Mesothelial cell of epicardium (in vitro differentiated cells): ENCODE measurements at places on chromosomes 4 and X. TPM values are rescaled to one million over a fixed set of nuclear protein-coding genes. Genes with fewer than 3 reads are reported as not detected.

DNA sequence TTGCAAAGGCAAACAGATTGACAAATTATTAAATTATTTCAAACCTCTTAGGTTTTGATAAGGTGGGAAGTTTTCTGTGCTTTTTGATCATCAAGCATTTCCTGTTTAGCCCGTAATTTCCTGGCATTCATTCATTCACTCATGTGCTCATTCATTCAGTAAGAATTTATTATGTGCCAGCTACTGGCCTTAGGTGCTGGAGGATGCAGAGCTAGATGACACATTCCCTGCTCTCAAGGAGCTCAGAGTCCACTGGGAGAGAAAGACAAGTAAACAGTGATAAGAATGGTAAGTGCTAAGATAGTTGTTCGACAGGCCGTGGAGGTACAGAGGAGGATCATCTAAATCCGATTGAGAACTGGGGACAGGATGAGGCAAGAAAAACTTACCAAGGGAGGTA is 153.0 kb downstream of the DCTD start:
- H3K4me1 ChIP-seq, result peaks cover 9% of the 10 kb centered on the region
- no peak overlapping the region for H3K27ac ChIP-seq
- H3K27me3 ChIP-seq, result no peaks in the 10 kb centered on the region
- no peak for DNase-seq

DNA sequence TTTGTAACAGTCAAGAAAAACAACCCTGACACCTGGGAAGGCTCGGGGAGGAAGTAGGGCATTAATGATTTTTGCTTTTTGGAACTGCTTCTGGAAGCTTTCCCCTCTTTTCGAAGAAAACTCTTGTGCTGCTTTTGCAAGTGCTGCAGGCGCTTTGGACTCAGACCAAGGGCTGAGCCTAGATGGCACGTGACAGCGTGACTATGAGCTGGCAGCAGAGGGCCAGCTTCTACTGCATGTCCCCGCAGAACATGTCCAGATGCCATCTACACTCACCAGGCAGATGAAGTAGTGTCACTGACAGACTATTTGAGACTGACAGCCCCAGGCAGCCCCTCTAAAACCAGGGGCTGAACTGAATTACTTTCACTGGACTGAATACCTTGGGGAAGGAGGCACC is 6.2 kb downstream of the NR0B1 start:
- peaks cover 48% of the 10 kb centered on the region for H3K4me1 ChIP-seq
- H3K27ac ChIP-seq, result no peak overlapping the region
- H3K4me3 ChIP-seq, result no peak overlapping the region
- peaks cover 3% of the 10 kb centered on the region for H3K27me3 ChIP-seq

DNA sequence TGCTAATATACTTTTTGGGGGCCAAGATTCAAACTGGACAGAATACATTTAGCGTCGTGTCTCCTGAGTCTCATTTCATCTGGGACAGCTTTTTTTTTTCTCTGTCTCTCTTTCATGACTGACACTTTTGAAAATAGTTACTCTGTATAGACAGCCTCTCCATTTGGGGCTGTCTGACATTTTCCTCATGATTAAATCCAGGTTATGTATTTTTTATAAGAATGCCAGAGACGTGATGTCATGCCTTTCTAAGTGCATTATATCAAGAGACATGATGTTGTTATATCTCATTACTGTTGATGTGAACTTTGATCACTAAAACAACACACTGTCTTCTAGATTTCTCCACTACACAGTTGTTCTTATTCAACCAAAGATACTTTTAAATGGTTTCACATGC is 199.0 kb downstream of the BANK1 start:
- peaks cover 4% of the 10 kb centered on the region for H3K36me3 ChIP-seq
- no peak overlapping the region for H3K4me3 ChIP-seq
- H3K4me1 ChIP-seq, result peaks cover 44% of the 10 kb centered on the region
- no peak for DNase-seq
- no peak overlapping the region for H3K27ac ChIP-seq

- H3K4me1 ChIP-seq, result peaks cover 16% of the 10 kb centered on the region
- H3K36me3 ChIP-seq, result no peaks in the 10 kb centered on the region
- H3K27ac ChIP-seq, result no peak overlapping the region
- no peaks in the 10 kb centered on the region for H3K27me3 ChIP-seq
- H3K4me3 ChIP-seq, result no peak overlapping the region
Measured at GRCh38 chr4:67198727-67199126, 346.6 kb downstream of the CENPC start.

DNA sequence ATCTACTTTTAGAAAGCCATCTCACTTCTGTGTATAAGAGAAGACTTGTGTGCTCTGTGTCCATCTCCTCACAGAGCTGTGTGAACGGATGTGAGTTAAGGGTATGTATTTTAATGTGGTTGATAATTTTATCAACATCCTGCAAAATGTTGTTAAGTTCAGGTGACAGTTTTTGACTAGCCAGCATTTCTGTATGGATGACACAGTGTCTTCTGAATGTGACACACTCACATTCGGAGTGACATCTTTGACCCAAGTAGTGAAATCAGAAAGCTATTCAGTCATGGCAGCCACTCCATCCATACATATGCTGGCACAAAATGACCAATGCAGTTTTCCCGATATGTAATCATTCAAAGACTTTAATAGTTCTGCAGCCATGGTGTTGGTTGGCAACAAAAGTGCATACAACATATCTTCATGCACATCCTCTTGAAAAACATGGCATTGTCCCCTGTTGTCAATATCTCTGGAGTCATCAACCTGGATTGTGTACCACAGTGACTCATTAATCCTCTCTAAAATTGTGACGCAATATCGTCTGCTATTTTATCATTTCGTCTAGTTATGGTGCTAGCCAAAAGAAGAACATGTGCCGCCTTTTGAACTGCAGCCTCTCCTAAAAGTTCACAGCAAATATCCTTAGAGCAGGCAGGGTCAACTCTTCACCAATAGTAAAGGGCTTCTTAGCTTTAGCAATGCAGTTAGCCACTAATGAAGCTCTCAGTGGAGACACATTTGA is 6.8 kb upstream of the FGF2 start:
- H3K27me3 ChIP-seq, result no peaks in the 10 kb centered on the region
- H3K4me1 ChIP-seq, result no peaks in the 10 kb centered on the region
- no peak overlapping the region for H3K4me3 ChIP-seq
- no peak for DNase-seq
- H3K27ac ChIP-seq, result no peak overlapping the region

GRCh38 chr4:87419578-87420249 is 2.7 kb upstream of the NUDT9 start:
- H3K27me3 ChIP-seq, result no peaks in the 10 kb centered on the region
- H3K4me3 ChIP-seq, result no peak overlapping the region
- peak overlapping the region; percentile 39 for H3K27ac ChIP-seq
- H3K4me1 ChIP-seq, result peaks cover 40% of the 10 kb centered on the region

GRCh38 chrX:103453655-103454054 is 65.6 kb downstream of the RAB40A start:
- H3K27me3 ChIP-seq, result no peaks in the 10 kb centered on the region
- no peak overlapping the region for H3K27ac ChIP-seq
- H3K4me1 ChIP-seq, result no peaks in the 10 kb centered on the region
- no peak for DNase-seq
- peaks cover 14% of the 10 kb centered on the region for H3K36me3 ChIP-seq

GRCh38 chr4:148238811-148239493 is 203.3 kb downstream of the NR3C2 start:
- H3K36me3 ChIP-seq, result no peaks in the 10 kb centered on the region
- peaks cover 2% of the 10 kb centered on the region for H3K4me1 ChIP-seq
- peaks cover 5% of the 10 kb centered on the region for H3K27me3 ChIP-seq
- no peak for DNase-seq

- no peak overlapping the region for H3K27ac ChIP-seq
- no peak for DNase-seq
- H3K36me3 ChIP-seq, result no peaks in the 10 kb centered on the region
- no peaks in the 10 kb centered on the region for H3K4me1 ChIP-seq
- peaks cover 48% of the 10 kb centered on the region for H3K27me3 ChIP-seq
- no peak overlapping the region for H3K4me3 ChIP-seq
Measured at GRCh38 chr4:16122308-16122711, 38.5 kb upstream of the PROM1 start.

DNA sequence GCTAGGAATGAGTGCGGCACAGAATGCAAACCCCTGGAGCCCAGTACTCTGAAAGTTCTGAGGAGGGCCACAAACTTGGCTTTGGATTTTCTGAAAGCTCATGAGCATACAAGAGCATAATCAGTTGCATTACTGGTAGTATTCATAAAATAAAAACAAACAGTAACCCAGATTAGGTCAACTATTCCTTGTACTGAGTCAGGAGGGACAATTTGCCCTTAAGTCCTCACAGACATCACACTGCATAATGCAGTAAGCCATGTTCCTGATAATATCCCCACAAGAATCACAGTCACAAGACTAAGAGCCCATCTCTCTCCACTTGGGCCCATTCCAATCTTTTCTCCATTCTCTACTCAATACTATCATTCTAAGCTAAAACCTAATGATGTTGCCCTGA is 126.9 kb upstream of the NEIL3 start:
- no peaks in the 10 kb centered on the region for H3K36me3 ChIP-seq
- no peaks in the 10 kb centered on the region for H3K27me3 ChIP-seq
- no peak overlapping the region for H3K4me3 ChIP-seq
- H3K4me1 ChIP-seq, result no peaks in the 10 kb centered on the region
- DNase-seq, result no peak
- H3K27ac ChIP-seq, result no peak overlapping the region

DNA sequence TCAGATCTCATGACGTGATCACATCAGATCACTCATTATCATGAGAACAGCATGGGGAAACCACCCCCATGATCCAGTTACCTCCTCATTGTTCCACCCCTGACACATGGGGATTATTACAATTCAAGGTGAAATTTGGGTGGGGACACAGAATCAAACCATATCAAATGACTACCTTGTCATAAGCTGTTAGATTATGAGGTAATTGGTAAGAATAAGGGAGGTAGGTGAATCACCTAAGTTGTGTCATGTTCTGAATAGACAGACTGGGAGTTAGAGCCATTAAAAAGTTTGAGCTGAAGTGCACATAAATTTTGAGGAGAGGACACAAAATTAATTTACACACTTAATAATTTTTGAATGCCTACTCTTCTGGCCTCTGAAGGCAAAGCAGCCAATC is 24.7 kb downstream of the SLC9B1 start:
- H3K36me3 ChIP-seq, result peaks cover 5% of the 10 kb centered on the region
- no peak overlapping the region for H3K4me3 ChIP-seq
- no peak overlapping the region for H3K27ac ChIP-seq

- H3K4me3 ChIP-seq, result no peak overlapping the region
Measured at GRCh38 chrX:96403446-96403845, 281.2 kb upstream of the DIAPH2 start.

DNA sequence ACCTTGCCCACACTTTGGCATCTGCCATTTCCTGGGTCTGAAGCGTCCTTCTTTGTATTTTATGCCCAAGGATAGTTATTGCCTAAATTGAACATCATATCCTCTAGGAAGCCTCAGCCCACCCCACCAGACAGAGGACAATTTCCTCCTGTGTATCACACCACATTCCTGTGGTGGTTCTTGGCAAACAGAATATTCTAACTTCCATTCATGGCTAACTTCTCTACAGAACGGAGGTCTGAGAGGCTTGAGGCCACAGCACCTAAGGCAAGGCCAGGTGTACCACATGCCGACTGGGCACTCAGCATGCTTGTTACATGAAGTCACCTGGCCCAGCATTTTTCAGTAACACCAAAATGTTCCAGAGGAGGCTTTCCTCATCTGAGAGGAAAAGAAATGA is 42.4 kb downstream of the CD99L2 start:
- H3K36me3 ChIP-seq, result peaks cover 23% of the 10 kb centered on the region
- DNase-seq, result no peak

DNA sequence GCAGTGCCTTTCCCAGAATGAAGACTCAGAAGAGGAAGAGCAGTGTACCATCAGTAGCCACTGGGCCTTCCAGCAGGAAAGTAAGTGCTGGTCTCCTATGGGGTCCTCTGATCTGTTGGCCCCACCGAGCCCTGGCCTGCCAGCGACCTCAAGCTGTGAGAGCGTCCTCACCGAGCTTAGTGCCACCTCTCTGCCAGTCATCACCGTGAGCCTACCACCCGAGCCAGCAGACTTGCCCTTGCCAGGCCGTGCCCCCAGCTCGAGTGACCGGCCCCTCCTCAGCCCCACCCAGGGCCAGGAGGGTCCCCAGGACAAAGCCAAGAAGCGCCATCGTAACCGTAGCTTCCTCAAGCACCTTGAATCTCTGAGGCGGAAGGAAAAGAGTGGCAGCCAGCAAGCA is 69.7 kb downstream of the STARD8 start:
- DNase-seq, result no peak
- no peak overlapping the region for H3K27ac ChIP-seq
- H3K4me1 ChIP-seq, result no peaks in the 10 kb centered on the region
- no peaks in the 10 kb centered on the region for H3K27me3 ChIP-seq
- no peak overlapping the region for H3K4me3 ChIP-seq

DNA sequence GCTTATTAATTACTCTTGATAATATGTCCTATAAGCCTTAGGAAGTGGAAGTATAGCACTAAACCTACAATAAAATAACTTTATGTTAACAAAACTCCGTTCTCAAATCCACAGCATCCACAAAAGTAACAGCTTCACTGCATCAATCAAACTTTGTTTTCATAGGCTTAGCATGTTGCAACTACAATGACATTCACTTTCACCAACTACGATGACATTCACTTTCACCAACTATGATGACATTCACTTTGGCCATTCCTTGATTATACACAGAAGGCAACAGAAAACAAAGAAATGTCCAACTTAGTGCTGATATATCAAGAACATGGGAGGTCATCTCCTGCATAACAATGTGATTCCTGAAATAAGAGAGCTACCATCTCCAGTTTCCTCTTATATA is 44.3 kb downstream of the FBXL5 start:
- no peaks in the 10 kb centered on the region for H3K4me1 ChIP-seq
- H3K27ac ChIP-seq, result no peak overlapping the region
- no peaks in the 10 kb centered on the region for H3K27me3 ChIP-seq

Gene SOWAHB
- 1.1 to 1.3 TPM (median 1.2 TPM) in 3 replicates for total RNA-seq

Gene FAM47A
- not detected in 3 replicates for total RNA-seq

Gene GAB3
- total RNA-seq, result 0.29 to 0.67 TPM (median 0.38 TPM) in 3 replicates

Gene ATRX
- total RNA-seq, result 165 to 170 TPM (median 168 TPM) in 3 replicates

Gene MUC7
- not detected in 3 replicates for total RNA-seq

Gene MSANTD1
- 2.5 to 3.1 TPM (median 2.6 TPM) in 3 replicates for total RNA-seq

Gene HTT-AS
- total RNA-seq, result not detected in 3 replicates

Gene FAM133A
- 0.57 to 0.98 TPM (median 0.89 TPM) in 3 replicates for total RNA-seq

Gene SMIM20
- total RNA-seq, result 29.7 to 31.5 TPM (median 30.0 TPM) in 3 replicates

Gene FGFR3
- total RNA-seq, result 30.9 to 37.6 TPM (median 32.9 TPM) in 3 replicates

Gene RBMX
- 369 to 373 TPM (median 371 TPM) in 3 replicates for total RNA-seq

Gene DDX53
- total RNA-seq, result not detected in 3 replicates
